Stimulated activated CD8-positive, alpha-beta memory T cell treated with anti-CD3 and anti-CD28 coated beads, Interleukin-4, amount 100 ng/mL, for 48 hours (primary cell): ENCODE measurements at places on chromosomes 6 and 20.

DNA sequence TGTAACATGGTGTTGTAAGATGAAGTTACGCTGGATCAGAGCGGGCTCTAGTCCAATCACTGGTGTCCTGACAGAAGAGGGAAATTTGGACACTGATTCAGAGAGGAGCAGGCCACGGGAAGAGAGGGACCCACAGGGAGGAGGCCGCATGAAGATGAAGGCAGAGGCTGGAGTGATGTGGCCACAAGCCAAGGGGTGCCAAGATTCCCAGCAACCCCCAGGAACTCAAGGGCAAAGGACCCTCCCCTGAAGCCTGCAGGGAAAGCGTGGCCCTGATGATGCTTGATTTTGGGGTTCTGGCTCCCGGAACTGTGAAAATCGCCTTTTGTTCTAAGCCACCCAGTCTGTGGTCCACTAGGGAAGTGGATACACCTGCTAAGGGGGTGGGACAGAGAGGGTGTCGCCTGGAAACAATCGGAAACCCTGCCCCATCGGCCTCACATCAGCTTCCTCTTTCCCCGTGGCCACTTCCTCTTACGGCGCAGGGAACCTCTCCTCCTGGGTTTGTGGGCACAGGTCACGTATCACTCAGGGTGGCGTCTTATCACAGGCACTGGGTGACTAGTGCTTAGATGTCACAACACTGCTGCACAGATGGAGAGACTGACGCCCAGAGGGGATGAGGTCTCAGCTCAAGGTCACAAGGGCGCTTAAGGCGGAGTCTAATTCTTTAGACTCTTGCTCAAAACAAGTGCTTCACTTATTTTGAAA lies 58.0 kb downstream of the SULF2 start:
- DNase-seq = peak; percentile 78

DNA sequence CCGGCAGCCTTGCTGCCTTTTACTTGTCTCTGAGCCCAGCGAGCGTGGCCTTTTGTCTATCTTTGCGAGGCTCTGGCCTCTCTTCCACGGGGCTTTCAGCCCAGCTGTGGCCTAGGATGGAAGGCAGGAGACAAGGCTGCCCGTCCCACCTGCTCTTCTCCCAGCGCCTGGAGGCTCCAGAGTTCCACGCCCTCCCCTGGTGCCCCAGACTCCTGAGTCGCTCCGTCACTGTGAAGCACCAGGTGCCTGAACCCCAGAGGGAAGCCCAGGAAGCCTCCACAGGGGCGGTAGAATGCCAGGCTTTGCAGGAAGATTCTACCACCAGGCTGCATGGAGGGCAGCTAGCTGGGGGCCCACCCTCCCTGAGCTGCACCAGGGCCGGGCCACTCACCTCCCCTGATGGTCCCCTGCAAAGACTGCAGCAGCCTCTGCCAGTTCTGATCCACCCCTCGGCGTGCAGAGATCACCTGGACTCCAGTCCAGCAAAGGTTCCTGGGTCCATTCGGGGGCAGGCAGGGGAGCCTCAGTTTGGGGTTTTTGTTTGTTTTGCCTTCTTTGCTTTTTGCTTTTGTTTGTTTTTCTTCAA lies 384.6 kb downstream of the CDH4 start:
- DNase-seq = no peak

- no peak for DNase-seq
Observed at GRCh38 chr6:27837625-27838057, 74.6 kb downstream of the OR2B2 start.

DNA sequence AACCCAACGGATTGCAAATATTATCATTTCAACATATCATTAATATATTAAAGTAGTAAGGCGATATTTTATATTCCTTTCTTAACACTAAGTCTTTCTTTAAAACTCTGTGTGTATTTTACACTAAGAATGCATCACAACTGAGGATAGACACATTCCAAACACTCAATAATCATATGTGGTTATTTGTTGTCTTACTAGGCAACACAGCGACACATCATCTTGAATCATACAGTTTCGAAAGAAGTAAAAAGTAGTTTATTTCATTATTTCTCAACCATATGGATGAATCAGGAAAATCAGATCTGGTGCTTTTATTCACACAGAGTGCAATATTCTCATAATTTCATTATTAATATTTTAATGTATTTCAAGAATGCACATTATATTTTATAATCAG lies 662.4 kb downstream of the EPHA7 start:
- no peak for DNase-seq

DNA sequence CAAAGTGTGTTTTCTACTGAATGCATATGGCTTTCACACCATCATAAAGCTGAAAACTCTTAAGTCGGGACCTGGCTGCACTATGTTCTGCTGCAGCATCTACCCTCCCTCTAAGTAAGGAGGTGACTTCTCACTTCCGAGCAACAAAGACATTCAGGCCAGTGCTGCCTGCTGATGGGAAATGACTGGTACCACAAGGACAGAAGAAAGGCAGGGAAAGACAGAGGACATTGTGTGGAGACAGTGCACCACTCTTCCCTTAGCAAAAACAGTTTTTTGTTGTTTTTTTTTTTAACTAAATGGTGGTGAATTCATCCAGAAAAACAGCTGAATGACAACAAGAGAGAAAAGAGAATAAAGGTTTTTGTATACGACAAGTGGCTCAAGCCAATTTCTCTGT lies 81.5 kb downstream of the MAP7 start:
- DNase-seq = no peak

DNA sequence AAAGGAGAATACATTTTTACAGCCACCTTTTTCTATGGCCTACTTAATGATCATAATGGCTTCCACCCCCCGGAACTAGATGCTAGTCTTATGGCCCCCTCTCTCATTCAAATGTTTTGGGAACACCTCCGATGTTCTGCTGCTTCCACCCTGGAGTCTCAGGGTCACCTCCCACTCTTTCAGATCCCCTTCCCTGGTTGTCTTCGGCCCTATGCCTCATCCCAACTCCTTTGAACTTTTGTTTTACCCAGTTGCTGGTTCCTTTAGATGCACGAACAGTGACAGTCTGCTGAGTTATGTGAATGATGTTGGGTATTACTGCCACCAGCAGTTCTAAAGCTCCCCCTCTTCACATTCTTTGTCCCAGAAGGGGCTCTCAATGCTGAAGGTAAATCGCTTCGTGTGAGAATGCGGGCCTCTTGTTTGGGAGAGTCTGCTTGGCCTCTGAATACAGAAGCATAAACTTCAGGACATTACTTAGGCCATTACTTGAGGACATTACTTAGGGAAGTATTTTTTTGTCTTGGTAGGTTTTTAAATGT lies 309.1 kb downstream of the SOX4 start:
- no peak for DNase-seq

DNA sequence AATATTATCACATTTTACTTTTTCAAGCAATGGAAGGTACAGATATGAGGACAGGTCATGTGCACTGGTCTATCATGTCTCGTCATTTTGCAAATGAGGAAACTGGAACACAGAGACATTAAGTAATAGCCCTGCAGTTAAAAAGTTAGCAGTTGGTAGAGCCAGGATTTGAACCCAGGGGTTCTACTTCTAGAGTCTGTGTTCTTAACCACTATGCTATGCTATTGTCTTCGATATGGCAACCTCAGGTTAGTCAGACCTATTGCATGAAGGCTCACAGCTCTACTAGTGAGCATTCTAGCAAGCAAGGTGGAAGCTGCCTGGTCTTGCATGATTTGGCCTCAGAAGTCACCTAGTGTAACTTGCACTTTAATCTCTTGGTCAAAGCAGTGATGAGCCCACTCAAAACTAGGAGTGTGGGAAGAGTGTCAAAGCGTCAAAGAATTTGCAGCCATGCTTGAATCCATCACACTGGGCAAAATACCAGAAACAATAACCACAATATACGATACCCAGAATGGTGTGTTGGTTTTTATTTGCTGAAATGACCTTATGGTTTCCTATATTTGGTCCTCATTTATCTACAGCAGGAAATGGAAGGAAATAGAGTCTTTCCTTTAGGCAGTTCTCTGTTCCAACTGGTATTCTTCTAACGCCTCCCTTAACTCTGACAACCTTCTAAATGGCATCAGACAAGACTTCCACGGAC lies 20.4 kb upstream of the BMP2 start:
- no peak for DNase-seq

- DNase-seq = no peak
Observed at GRCh38 chr6:111015389-111016124, 33.7 kb downstream of the RPF2 start.

DNA sequence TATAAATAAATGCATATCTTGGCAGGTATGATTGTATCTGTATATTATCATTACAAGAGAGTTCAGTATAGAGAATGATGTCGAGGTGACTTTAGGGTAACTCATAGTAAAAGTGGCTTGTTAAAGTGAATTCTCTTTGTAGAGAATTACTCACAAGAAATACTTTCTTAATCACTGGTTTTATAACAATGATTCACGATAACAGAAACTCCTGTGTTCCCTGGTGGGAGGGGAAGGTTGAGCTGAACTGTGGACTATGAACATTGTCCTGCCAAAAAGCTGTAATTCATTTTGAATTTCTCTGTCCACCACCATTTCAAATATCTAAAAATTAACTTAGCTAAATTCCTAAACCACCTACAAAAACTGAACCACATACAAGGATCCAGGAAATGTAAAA lies 7.7 kb downstream of the TPMT start:
- DNase-seq = no peak

DNA sequence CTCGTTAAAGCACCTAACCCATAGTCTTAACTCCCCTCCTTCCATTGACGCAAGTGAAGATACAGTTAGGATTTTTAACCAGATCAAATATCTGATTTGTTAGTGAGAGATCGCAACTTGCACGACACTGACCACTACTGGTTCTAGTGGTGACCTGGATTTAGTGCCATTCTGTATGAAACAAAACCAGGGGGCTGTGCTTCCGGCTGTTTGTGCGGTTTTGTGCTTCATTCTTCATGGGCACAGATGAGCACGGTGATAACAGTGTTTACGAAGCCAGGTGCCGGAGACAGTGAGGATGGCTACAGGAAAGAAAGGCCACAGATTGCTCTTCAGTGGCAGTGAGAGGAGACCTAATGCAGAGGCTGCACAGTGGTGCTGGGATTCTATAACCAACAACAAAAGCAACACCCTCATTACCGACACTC lies 75.5 kb downstream of the NOL4L start:
- DNase-seq = peak; percentile 74

DNA sequence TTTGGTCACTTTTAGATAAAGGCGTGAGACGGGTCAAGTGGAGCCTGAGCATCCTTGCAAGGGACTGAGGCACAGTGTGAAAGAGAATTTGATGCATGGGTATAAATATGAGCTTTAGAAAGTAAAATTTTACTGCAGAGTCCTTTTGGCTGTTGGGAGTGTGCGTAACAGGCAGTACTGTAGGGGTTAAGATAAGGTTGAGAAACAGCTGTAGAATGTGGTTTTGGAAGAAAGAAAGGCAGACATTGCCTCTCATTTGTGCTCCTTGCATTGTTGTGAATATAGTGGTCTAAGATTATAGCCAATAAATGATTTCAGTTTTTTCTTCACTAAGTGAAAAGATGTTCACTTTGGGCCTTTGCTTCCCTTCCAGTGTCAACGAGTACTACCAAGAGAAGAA lies 73.0 kb downstream of the RREB1 start:
- DNase-seq = no peak

- no peak for DNase-seq
Observed at GRCh38 chr20:48616481-48616880, 211.3 kb downstream of the PREX1 start.

GRCh38 chr6:41757931-41758640 lies 10.9 kb upstream of the PGC start:
- DNase-seq = no peak
